ENCODE measurements at places on chromosomes 6 and 20. TPM values are rescaled to one million over a fixed set of nuclear protein-coding genes. Genes with fewer than 3 reads are reported as not detected.

PHF20 gene
- 49.7 TPM for total RNA-seq

DNA sequence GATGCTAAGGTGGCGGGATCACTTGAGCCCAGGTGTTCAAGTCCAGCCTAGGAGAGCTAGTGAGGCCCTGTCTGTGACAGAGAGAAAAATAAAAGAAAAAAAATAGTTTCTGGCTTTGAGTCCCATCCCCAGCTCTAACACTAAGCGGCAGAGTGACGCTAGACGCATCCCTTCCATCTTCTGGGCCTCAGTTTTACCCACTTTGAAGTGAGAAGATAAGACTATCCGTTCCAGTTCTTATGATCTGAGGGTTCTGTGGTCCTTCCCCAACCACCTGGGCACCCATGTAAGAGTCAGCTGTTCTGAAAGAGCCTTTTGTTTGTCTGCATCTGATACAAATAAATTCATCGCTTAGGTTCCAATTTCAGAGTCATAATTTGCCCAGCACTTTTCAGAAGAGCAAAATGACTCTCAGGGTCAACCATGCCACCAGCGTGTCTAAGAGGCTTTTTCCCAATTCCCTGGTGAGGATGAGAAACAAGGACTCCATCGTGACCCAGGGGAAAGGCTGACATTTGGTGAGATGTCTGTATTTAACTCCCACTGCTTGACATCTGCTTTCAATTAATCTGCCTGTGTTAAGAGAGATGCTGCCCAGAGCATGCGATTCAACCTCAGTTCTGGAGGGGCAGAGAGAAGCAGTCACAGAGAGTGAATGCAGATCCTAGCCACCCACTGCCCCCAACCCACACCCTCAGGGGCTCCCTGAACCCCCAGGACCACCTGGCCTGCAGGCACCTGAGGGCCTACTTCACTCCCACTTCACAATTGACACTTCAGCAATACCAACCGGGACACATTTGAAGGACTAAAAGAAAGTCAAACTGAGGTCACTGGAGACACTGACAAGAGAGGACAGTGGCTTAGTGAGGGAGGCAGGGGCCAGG, 131.6 kb upstream of the TOP1 start:
- peaks cover 44% of the 10 kb centered on the region for H3K4me1 ChIP-seq
- DNase-seq: no peak
- no peaks in the 10 kb centered on the region for H3K36me3 ChIP-seq
- H3K27ac ChIP-seq: peak overlapping the region; percentile 77
- H3K4me3 ChIP-seq: no peak overlapping the region
- peaks cover 2% of the 10 kb centered on the region for H3K27me3 ChIP-seq

DLK2 gene
- 4.7 TPM for total RNA-seq

DNA sequence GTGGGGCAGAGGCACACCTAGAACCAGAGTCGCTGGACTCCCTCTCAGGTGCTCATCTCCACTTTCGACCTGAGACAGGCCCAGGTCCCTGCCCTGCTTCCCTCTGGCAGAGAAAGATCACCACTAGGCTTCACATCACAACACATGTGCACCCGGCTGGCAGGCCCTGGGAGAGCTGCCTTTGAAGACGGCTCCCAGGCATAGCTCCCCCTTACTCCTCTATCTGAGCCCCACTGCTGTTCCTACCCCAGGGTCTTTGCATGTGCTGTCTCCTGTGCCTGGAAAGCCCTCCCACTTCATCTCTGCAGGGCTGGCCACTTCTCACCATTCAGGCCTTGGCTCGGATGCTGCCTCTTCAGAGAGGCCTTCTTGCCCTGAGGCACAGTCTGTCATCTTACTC, 89.2 kb downstream of the NOL4L start:
- peaks cover 22% of the 10 kb centered on the region for H3K4me1 ChIP-seq
- no peak overlapping the region for H3K4me3 ChIP-seq
- H3K27ac ChIP-seq: peak overlapping the region; percentile 56
- H3K36me3 ChIP-seq: peaks cover 12% of the 10 kb centered on the region

- peaks cover 41% of the 10 kb centered on the region for H3K4me1 ChIP-seq
- H3K4me3 ChIP-seq: no peak overlapping the region
- H3K27me3 ChIP-seq: no peaks in the 10 kb centered on the region
- no peak overlapping the region for H3K27ac ChIP-seq
- H3K36me3 ChIP-seq: peaks cover 4% of the 10 kb centered on the region
Measured at GRCh38 chr6:147567141-147567805, 58.8 kb downstream of the SAMD5 start.

DNA sequence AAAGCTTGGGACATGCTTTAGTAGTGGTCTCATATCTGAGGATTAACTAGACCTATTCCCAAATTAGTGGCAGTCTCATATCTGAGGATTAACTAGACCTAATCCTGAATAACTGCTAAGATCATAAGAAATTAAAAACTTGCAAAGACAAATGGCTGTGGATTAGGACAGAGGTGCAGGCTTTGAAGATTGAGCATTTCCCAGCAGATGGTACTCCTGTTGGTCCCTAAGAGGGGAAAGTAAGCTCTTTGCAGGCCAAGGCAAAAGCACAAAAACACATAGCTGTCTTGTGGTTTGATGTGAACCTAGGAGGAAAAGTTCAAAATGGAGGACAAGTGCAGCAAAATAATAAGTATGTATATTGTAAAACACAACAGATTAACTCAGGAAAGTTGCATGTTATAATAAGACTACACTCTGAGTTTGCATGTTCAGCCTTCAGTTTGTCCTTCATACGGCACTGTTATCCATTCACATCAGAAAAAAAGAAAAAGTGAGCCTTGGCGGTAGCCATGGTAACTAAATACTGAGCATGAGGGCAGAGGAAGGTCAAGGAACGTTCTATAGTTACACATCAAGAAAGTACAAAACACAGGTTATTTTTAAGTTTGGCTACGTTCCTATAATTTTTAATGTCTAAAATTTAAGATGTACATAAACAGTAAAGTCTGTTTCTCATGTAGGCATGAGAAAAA, 62.8 kb downstream of the FILIP1 start:
- peaks cover 51% of the 10 kb centered on the region for H3K4me1 ChIP-seq
- H3K27me3 ChIP-seq: no peaks in the 10 kb centered on the region
- H3K36me3 ChIP-seq: peaks cover 5% of the 10 kb centered on the region
- H3K27ac ChIP-seq: peak overlapping the region; percentile 95
- H3K4me3 ChIP-seq: no peak overlapping the region

DNA sequence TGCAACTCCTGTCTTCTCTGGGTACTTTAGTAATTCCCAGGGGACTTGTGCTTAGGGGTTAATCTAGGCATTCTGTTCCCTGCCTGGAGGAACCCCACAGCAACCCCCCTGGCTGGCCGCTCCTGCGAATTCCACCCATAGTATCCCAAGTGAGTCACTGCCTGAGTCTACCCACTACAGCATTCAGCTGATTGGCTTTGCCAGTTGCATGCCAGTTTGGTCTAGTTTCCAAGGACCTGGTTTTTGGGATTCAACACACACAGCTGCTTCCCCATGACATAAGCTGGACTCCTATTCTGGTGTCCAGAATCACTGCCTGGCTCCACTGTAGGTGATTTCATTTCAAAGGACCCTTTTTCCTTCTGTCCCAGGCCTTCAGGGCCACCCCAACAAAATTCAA, 40.3 kb downstream of the PLCG1 start:
- no peaks in the 10 kb centered on the region for H3K4me1 ChIP-seq

TAAR5 gene
- total RNA-seq: not detected

DNA sequence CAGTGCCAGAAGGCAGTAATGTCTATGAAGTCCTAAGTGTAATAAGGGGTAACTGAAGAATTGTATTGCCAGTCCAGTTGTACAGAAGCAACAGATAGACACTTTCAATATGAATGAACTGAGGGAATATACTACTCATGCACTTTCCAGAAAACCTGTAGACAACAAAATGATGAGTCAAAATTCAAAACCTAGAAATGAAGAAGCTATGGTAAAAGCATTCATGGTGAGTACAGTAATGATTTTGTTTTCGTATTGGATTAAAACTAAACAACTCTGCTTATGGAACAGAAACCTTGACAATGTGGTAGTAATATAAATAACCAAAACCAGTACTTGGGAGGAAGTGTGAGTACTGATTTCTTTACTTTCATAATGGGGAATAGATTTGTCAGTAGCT, 35.0 kb downstream of the ARMC2 start:
- H3K27me3 ChIP-seq: no peaks in the 10 kb centered on the region
- DNase-seq: no peak
- no peak overlapping the region for H3K27ac ChIP-seq
- no peak overlapping the region for H3K4me3 ChIP-seq
- no peaks in the 10 kb centered on the region for H3K4me1 ChIP-seq

BPIFA1 gene
- not detected for total RNA-seq

KIFC1 gene
- 30.1 TPM for total RNA-seq

DNA sequence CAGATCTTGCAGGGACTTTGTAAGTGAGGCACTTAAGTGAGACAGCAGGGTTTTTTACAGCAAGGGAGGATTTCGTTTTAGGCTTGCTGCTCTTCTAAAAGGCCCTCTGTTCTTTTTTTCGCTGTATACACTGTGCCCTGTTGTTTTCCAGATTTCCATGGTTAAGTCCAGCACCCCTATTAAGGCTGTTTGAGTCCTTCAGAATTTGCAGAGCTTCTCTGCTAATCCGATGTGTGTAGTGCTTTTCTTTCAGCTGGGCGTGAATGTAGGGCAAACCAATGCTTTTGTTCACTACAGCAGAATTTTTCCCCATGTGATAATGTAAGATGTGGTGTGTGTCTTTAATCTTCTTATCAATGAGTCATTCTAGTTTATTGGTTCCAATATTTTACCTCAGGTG, 200.5 kb upstream of the RREB1 start:
- H3K4me1 ChIP-seq: peaks cover 11% of the 10 kb centered on the region
- peaks cover 5% of the 10 kb centered on the region for H3K27me3 ChIP-seq

GRCh38 chr6:156279261-156279969, 497.8 kb upstream of the ARID1B start:
- H3K27me3 ChIP-seq: no peaks in the 10 kb centered on the region
- H3K4me3 ChIP-seq: no peak overlapping the region
- no peaks in the 10 kb centered on the region for H3K36me3 ChIP-seq
